ENCODE measurements at places on chromosomes 4 and X.

GRCh38 chr4:142752202-142752786, 93.8 kb downstream of the INPP4B start:
- DNase-seq = no peak

GRCh38 chr4:7307394-7308099, 115.2 kb downstream of the SORCS2 start:
- DNase-seq = no peak

DNA sequence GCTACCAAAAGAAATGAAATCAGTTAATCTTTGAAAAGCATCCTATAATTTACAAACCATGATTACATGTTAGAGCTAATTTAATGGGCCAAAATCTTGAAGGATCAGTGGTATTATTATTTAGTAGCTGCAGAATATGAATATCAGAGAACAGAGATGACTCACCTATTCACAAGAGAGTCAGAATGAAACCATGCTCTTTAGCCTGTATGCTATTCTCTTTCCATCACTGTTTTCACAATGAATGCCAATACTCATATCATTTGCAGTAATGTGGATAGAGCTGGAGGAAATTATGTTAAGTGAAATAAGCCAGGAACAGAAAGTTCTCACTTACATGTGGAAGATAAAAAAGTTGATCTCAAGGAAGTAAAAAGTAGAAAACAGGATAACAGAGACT, 414.1 kb downstream of the CENPC start:
- DNase-seq = no peak

- DNase-seq = no peak
These were observed 368.4 kb downstream of the PRDM5 start for GRCh38 chr4:120554086-120554485.

- DNase-seq = no peak
These were observed 124.8 kb upstream of the KLF8 start for GRCh38 chrX:56107320-56107719.

DNA sequence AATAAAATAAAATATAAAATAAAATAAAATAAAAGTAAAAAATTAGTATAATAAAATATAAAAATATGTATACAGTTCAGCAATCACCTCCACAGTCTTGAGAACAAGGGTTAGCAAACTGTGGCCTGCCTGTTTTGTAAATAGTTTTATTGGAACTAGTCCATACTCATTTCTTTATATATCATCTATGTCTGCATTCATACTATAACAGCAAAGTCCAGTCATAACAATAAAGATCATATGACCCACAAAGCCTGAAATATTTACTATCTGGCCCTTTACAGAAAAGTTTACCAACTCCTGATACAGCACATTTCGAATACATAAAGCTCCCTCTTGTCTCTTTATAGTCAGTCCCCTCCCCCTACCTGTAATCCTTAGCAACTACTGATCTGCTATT, 111.9 kb downstream of the SLC10A6 start:
- DNase-seq = no peak

DNA sequence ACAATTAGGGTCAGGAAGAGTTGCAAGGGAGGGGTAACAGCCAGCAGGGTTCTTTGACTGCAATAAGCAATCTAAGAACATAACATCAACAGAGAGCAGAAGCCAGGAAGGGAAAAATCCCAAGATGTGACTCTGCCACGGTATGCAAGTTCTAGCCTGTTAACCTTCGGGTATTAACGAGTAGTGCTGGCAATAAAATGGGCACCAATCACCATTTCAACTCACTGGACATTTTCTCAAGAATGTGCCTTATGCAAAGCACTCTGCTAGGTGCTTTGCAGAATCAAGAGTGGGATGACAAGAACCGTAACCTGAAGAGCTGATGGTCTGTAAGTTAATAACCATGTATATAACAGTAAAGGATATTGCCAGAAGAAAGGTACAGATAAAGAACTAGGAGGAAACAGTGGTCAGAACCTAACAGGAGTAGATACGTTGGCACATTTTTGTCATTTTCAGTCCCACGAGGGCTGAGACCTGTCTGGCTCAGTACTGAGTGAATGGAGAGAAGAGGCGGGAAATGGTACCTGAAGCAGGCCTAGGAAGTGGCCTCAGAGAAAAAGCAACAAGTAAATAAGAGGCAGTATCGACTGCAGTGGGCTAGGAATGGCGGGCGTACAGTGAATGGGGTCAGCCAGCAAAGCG, 2.7 kb downstream of the ELOVL6 start:
- DNase-seq = no peak

- DNase-seq = no peak
These were observed 19.5 kb upstream of the ZNF41 start for GRCh38 chrX:47502316-47503125.

GRCh38 chr4:7786040-7786439, 153.6 kb downstream of the AFAP1 start:
- no peak for DNase-seq

GRCh38 chr4:168514249-168514852, 17.5 kb downstream of the PALLD start:
- no peak for DNase-seq

- DNase-seq = no peak
These were observed 66.2 kb downstream of the BEX3 start for GRCh38 chrX:103442536-103442901.

- DNase-seq = no peak
These were observed 5.0 kb upstream of the NYX start for GRCh38 chrX:41441934-41442823.

GRCh38 chr4:16271411-16271810, 45.1 kb upstream of the TAPT1 start:
- DNase-seq = no peak

DNA sequence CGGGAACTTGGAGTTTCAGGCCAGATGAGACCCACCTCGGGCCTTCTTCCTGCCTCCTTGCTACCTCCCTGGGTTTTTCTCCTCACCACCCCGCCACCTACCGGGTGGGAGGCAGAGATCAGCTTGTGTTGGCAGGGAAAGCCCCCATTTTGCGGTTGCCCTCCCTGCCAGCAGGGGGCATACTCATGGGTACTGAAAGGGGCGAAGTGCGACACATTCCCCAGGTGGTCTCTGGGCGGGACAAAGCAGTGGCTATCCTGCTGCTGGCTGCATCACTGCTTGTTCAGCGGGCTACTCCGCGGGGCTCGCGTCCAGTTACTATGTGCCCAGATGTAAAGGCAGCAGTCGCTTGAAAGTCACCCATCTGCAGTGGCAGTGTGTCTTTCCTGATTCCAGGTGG, 330.3 kb downstream of the PDHA2 start:
- DNase-seq = no peak

DNA sequence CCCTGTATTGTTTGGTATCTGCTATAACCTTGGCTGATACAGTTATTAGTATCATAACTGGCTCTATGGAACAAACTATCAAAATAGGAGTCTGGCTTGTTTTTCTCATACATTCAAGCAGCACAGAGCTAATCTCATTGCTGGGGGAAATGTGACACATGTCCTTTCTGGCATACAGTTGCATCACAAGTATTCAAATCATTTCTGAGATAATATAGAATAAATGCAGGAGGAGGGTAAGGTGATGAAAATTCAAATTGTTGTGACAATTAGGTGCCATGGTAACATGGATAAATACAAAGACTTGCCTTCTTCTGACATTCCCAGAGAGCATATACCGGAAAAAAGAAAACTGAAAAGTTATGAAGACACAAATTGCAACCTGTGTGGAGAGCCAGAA, 2706.8 kb downstream of the ARAP2 start:
- DNase-seq = no peak

- no peak for DNase-seq
These were observed 22.2 kb upstream of the HMX1 start for GRCh38 chr4:8893624-8894423.

DNA sequence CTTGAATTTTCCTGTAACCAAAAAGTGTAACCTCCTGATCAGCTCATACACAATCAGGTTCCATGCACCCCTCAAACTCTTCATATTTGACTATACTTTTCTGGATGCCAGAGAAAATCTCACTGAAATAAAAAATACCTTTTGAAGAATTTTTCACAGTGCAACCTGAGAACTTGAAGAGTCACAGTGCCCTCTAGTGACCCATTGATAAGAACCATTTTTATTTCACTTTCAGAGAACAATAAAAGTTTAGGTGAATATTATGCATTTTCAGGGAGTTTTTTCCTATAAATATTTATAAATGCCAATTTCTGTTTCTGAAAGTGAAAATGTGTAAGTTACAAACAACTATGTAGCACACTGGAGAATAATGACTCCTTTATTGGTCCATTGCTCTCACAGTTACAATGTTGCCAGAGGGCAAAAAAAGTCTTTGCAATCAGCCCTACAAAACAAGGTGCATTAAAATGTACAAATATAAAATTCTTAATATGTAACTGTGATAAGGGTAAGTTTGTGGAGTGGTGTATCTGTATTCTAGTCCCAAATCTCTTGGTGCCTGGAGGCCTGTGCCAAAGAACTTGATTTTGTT, 153.6 kb upstream of the INTU start:
- DNase-seq = no peak

- DNase-seq = no peak
These were observed 17.7 kb upstream of the MAD2L1 start for GRCh38 chr4:120084327-120084726.

GRCh38 chr4:86657910-86658309, 63.8 kb downstream of the PTPN13 start:
- no peak for DNase-seq

- DNase-seq = no peak
These were observed 959.1 kb upstream of the LCORL start for GRCh38 chr4:18980516-18981233.

- DNase-seq = no peak
These were observed 209.6 kb downstream of the SPATA18 start for GRCh38 chr4:52260514-52261210.

- DNase-seq = peak; percentile 43
These were observed 31.2 kb downstream of the SLC2A9 start for GRCh38 chr4:9989918-9990635.

DNA sequence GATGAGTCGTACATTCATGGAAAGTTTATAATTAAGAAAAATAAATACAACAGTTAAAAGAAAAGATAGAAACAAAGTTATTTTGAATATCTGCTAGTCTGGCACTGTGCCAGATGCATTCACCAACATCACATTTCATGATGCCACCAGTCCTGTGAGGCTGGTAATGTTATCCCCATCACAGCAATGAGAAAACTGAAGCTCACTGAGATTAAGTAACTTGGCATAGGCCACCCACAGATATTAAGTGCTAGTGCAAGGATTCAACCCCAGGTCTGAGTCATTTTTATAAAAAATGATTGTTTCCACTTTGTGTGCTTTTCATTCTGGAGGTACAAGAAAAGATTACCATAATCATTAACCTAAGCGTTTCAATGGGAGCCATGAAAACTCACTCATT, 65.0 kb upstream of the IL15 start:
- no peak for DNase-seq

GRCh38 chr4:7342223-7343080, 92.3 kb downstream of the PSAPL1 start:
- DNase-seq = no peak

DNA sequence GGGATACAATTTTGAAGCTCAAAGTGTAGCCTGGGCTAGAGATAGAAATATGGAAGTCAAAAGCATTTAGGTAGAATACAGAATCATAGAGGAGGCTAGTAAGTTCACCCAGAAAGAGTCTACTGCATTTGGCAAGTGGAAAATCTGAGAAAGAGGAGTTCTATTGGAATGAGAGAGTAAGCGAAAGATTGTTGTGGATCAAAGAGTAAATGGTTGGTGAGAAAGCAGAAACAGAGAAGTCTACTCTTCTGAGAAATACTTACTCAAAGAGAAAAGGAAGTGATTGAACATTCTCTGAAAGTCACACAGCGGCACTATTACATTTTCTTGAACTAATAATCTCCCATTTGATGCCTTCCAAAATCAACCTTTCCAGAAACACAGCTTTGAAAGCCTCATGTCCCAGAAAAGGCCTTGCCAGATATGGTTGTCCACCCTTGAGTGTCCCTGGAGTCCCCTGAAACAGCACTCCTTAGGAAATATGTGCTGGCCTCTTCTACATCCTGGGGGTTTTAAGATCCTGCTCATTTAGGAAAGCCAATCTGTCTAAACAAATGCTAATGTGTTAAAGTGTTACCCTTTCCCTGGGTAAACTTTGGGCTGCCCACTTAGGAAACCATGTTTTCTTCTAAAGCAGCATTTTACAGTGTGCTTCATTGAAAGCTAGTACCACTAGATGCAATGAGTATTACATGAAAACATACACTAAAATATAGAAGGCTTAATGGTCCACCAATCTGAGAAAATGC, 132.6 kb downstream of the INPP4B start:
- DNase-seq = no peak

- no peak for DNase-seq
These were observed 26.7 kb downstream of the MANBA start for GRCh38 chr4:102734116-102734515.

GRCh38 chrX:44105228-44105913, 132.2 kb upstream of the NDP start:
- no peak for DNase-seq

GRCh38 chrX:119228512-119229252, 7.4 kb upstream of the PGRMC1 start:
- no peak for DNase-seq

DNA sequence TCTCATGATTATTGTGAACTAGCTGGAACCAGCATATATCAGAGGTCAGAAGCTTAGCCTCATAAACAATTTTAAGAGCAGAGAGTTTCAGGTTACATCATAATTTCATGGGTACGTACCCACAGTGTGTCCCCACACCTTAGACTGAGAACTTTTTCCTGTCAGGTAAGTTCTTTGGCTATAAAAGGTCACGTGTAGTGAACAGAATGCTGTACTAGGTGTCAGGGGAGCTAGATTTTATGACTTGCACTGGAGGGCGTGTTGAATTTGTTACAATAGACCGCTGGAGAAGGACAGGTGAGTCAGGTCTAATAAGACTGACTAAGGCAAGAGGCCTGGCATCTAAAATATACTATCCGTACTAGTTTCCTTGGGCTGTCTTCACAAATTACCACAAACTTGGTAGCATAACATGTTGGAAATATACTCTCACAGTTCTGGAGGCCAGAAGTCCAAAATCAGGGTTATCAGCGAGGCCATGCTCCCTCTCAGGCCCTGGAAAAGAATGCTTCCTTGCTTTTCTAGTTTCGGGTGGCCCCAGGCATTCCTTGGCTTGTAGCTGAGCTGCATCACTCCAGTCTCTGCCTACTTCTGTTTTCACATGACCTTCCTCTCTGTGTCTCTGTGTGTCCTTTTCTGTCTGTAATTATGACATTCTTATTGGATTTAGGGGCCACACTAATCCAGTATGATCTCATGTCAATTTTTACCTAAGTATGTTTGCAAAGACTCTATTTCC, 512.0 kb upstream of the NR3C2 start:
- no peak for DNase-seq

DNA sequence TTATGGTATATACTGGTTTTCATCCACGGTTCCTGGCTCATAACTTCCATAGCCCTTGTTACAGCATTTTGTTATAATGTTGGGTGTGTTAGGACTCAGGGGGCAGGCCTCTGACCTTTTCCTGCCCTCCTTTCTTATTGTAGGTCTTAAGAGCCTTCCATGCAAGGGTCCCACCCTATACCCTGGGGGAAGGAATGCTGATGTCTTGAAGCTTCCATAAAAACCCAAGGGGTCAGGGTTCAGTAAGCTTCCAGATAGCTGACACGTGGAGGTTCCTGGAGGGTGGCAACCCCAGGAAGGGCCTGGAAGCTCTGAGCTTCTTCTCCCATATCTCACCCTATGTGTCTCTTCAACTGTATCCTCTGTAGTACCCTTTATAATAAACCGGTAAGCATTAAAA, 29.6 kb downstream of the ATP11C start:
- no peak for DNase-seq
